Mesendoderm (in vitro differentiated cells): ENCODE measurements at places on chromosomes 13 and 19.

GRCh38 chr19:38009650-38010242 lies 102.7 kb downstream of the SIPA1L3 start:
- DNase-seq: no peak

DNA sequence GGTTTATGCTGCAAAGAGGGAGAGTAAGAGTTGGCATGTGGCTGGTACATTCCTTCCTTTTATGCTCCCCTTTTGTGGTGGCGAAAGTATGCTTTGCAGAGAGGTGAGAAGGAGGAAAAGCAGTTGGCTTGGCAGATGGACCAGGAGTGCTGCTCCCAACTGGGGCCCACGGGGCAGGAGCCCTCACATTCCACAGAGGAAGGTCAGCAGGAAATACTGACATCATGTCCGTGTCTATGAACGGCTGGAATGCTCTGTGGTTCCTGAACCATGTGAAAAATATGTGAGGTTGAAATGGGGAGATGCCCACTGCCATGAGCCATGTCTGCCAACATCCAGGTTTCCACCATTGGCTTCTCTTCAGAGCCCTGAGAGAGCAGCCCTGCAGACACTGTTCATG lies 33.3 kb upstream of the GAS6 start:
- peak; percentile 34 for DNase-seq

DNA sequence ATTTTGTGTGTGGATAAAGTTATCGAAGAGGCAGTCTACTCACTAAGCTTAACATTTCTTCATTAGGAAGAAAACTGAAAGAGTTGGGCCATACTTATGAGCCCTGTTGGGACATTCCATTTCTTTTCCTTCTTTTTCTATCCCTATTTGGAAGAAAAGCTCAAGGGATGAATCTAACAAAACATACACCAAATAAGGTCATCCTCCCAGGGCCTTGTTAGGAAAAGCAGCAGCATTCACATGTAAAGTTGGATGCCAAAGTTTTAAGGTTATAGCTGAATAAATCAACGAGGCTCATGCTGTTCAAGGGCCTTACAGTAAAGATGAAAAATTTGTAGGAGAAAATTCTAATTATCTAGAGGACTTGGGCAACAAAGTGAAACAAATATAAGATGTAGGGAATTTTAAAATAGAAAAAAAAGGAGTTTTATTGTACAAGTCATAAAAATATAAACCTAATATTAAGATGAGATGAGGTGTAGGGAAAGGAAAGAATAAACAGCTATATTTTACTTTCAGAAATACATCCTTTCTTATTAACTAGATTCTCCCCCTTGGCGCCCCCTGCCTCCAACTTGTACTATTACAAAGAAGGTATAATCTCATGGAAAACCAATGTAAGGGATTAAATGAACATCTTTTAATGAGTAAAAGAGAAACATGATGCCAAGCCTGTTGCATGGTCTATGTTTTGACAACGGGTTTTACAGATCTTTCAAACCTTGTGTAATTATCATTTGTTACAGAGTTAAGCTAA lies 160.4 kb downstream of the PCDH20 start:
- peak; percentile 48 for DNase-seq

DNA sequence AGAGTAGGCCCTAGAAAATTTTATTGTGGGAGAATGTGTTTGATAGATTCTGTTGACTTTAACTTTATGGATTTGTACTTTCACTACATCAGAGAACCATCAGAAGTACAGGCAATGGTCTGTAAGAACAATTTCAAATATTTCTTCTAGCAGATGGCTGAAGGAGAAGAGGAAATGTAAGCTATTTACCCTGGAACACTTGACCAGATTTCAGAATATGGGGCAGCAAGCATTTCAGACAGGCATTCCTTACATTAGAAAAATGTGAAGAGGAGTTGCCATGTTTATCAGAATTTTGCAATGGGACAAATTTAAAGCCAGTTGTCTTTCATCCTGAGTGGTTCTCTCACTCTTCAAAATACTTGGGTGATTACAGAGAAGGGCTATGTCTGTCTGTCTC lies 7.5 kb downstream of the FRY start:
- DNase-seq: no peak
